ENCODE measurements at places on chromosomes 12 and 14.

DNA sequence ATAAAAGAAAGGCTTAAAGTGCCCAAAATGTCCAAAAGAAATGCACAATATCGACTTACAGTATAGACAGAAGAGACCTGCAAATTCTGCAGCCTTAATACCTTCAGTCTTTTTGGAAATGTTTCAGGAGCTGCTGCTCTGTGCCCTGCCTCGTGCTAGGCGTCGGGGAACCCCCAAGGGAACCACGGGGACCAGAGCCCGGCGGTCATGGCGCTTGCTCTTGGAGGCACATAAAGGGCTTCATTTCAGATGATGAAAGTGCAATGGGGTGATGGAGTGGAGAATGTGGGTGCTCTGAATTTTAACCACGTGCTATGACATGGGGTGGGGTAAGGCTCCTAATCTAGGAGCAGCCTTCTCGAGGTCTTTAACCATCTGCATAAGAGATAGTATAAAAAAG, 14.8 kb upstream of the AACS start:
- no peak for DNase-seq

GRCh38 chr12:101920906-101921305, 43.5 kb downstream of the DRAM1 start:
- no peak for DNase-seq

GRCh38 chr14:36659822-36660735, 1.6 kb upstream of the PAX9 start:
- DNase-seq: no peak

DNA sequence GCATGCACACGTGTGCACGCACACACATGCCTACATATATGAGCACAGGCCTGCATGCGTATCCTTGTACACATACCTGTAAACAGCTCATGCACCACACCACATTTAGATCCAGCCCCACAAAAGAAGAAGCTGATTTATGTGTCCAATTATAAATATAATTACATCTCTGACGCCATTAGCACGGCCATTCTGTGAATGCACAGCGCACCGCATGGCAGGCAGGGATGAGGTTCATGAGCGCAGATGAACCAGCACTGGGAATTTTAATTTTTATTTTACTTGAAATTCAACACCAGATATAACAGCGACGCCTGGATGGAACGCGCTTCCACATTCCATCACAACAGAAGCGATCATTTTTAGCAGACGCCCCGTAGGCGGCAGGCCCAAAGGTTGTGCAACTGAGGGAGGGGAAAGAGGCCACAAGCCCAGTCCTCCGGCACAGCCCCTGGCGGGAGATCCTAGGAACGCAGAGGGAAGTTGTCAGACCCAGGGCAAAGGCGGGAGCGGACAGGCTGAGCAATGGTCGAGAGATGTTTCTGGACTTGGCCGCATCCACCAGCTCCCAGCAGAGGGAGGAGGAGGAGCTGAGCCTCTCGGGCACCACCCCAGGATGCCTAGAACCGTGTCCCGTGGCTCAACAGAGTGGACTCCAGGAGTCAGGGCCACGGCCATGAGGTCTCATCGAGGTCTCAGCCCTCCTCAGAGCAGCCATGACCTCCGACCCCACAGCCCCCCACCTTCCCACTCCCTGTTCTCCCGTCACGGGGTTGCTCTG, 37.9 kb upstream of the GALNT9 start:
- no peak for DNase-seq

DNA sequence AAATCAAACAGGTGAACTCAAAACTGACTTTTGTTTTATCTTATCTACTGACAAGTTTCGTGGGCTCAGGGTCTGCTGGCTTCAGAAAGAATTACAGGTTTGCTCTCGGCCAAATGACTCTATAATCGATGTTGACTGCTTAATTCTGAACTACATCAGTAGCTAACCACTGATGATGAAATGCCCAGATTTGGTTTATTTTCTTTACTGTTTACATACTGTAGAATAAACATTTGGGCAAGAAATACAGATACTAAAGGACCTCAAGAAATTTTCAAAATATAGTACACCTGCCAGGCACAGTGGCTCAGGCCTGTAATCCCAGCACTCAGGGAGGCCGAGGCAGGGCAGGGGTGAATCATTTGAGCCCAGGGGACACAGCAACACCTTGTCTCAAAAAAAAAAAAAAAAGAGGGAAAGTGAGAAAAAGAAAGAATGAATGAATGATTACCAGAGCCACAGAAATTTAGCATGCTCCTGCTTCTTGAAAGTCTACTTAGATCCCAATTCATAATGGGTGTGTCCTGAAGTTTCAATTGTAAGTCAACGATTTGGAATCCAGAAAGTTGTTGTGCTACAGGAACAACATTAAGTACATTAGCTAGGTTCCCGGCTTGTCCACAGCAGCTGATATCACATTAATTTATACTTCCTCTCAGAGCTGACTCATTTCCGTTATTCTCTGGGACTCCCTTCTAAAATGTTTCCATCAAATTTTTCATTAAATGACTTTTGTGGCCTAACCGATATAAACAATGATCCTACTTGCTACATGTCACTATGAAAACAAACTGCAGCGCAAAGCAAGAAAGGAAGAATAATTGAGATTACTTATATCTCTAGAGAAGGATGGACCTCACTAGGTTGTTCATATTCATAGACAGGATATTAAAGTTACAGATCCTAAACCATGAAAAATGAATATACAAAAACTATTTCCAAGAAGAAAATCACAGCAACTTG, 134.3 kb downstream of the MED13L start:
- no peak for DNase-seq

DNA sequence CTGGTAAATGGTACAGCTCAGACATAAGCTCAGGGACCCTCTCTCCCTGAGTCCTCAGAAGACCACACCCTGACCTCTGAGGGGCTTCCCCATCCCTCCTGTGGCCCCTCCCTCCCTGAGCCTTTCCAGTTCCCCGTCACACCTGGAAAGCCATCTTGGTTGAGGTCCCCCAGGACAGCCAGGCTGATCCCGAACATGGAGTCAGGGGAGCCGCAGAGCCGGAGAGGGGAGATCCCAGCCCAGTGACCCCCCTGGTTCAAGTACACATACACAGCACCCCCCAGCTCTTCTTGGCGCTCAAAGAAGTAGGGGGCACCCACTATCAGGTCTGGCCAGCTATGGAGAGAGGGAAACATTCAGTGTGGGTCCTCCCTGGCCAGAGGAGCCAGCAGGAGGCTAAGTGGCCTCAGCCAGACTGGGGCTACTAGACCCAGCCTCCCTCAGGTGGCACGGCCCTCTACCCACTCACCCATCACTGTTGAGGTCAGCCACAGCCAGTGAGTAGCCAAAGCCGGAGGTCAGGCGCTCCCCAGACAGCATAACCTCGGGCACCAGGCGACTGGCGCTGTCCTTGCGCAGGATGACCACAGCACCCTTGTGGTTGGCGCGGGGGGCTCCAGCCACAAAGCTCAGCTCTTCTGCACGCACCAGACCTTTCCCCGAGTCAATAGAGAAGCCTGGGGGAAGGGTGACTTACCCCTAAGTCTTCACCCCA, 9.3 kb downstream of the ITGA7 start:
- no peak for DNase-seq

- DNase-seq: no peak
These were observed 757 bp downstream of the ZC3H10 start for GRCh38 chr12:56118688-56119357.

DNA sequence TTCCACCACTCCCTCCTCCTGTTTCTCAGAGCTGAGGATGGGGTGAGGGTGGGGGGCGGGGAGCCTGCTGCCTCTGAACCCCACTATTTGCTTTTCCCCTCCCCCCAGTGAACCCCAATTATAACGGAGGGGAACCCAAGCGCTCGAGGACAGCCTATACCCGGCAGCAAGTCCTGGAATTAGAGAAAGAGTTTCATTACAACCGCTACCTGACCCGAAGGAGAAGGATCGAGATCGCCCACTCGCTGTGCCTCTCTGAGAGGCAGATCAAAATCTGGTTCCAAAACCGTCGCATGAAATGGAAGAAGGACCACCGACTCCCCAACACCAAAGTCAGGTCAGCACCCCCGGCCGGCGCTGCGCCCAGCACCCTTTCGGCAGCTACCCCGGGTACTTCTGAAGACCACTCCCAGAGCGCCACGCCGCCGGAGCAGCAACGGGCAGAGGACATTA, 1.1 kb downstream of the HOXC4 start:
- DNase-seq: no peak

GRCh38 chr14:97395068-97395467, 597.9 kb downstream of the VRK1 start:
- DNase-seq: no peak

Measured in forelimb muscle (tissue), 1 donor.